ENCODE measurements at places on chromosomes 6 and 20.

- no peak for DNase-seq
Measured at GRCh38 chr6:3868544-3868943, 19.4 kb downstream of the FAM50B start.

DNA sequence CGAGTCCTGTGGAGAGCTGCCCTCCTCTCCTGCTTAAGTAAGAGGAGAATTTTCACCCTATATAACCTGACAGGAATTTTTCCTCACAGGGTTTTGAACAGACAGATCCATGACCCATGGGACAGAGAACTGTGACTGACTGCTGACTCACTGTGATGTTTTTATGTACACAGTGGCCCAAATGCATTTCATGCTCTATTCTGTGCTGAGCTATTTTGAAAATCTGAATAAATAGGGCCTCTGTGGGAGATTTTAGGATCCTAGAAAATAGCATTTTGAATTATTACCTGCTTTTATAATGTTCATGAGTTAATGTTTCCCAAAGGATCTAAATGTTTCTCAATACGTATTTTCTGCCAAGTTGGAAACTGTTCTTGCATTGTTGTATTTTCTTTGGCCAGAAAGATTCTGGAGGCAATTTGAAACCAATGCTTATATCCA, 577.4 kb downstream of the HTR1B start:
- DNase-seq: no peak

- DNase-seq: no peak
Measured at GRCh38 chr20:10922941-10923340, 249.1 kb upstream of the JAG1 start.

DNA sequence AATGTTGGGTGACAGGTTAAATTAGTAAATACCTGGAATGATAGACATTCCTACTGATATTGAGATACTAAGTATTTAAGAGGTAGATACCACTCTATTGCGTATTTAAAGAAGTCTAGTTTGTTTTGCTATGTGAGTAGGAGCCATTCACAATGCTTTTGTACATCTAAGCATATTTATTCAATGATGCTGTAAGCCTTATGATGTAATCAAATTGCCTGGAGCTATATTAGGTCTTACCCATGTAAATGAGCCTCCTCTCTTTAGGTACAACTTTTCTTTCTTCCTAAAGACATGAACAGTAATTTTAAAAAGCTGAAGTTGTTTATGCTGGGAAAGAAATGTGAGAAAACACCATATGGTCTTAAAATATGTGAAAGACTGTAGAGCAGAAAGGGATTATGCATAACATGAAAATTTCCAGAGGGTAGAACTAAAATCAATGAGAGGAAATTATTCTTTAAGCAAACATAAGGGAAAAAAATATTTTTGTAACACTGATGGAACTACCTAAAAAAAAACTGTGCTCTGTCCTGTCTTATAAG, 526.7 kb downstream of the EPHA7 start:
- no peak for DNase-seq

GRCh38 chr20:57448764-57449354, 57.7 kb downstream of the RBM38 start:
- no peak for DNase-seq

DNA sequence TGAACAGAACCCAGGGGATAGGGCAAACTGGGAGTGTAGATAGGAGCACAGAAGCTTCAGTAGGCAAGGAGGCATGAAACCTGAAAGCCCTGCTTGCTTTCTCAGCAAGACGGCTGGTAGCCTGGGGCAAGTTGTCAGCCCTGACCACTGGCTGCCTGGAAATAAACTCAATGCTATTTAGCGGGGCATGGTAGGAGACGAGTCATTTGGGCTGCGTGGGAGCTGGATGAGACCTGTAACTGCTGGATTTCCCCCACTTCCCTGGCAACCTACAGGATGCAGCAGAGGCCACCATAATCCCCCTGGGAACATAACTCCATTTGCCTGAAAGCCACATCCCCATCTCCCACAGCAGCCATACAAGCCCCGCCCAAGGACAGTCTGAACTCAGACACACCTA, 332.6 kb upstream of the TBX18 start:
- DNase-seq: no peak

- DNase-seq: no peak
Measured at GRCh38 chr20:49587111-49587570, 19.2 kb upstream of the PTGIS start.

GRCh38 chr6:79750806-79751205, 119.7 kb downstream of the SH3BGRL2 start:
- DNase-seq: no peak

DNA sequence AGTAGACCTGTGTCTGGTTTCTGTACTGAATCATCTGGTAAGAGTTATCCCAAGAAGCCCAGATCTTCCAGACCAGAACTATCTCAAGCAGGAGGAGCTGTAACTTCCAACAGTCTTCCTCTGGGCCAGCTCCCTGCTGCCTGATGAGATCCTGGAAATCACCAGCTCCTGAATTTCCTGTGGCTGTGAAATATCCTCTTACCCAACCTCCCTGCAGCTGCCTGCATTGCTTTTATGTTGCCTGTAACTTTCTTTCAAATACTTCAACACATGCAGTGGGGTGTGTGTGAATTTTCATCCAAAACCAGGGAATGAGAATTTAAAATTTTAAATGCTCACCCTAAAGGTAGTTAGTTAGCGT, 160.5 kb upstream of the LAMP5 start:
- no peak for DNase-seq

DNA sequence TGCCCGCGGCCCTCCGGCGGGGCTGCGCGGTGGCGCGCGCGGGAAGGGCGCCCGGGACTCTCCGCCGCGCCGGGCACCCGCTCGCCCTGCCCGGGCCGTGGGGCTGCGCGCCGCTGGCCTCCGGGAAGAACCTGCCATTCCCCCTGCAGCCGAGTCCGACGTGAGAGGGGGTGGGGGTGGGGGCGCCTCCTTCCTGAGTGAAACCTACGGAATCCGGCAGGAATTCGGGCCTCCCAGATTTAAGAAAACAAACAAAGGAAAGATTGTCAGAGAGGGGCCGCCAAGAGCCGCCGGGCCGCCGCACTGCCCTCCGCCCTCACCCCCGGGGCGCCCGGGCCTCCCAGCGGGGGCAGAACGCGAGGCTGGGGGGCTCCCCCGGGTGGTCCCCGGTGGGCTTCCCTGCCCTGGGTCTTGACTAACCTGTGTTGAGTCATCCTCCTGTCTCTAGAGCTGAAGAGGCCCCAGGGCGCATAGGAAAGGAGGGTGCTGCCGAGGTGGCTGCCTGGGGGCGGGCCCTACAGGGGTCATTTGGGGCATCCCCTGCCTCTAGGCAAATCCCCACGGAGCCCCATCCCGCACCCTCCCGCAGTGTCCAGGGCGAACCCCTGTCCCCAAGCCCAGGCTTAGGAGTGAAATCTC, 42.2 kb upstream of the FOXP4 start:
- DNase-seq: no peak

GRCh38 chr6:23327621-23328020, 758.3 kb downstream of the HDGFL1 start:
- no peak for DNase-seq

GRCh38 chr20:9635750-9636149, 121.4 kb downstream of the LAMP5 start:
- no peak for DNase-seq

DNA sequence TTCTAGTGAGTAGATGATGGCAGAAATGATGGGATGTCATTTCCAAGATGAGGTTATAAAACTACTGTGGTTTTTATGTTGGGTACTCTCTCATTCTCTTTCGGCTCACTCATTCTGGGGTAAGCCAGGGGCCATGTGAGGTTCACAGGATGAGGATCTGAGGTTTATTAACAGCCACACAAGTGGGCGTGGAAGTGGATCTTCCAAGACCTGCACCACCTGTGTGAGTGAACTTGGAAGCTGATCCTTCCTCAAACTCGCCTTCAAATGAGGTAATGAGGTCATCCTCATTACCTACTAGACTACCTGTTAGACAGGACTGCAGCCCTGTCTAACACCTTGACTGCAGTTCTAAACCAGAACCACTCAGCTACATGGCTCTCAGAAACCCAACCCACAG, 45.1 kb upstream of the TAGAP start:
- DNase-seq: no peak

GRCh38 chr6:107699697-107700325, 124.3 kb downstream of the SCML4 start:
- no peak for DNase-seq

Measured in NCI-H1048 (cell line).